ENCODE measurements at places on chromosomes 12 and 14.
A peak's percentile ranks its signal among the peaks of the same experiment; 100 is the strongest.

- no peak for DNase-seq
Observed at GRCh38 chr12:50187084-50187900, 20.1 kb upstream of the CERS5 start.

- DNase-seq, result no peak
Observed at GRCh38 chr12:56614627-56615026, 15.5 kb downstream of the BAZ2A start.

- DNase-seq, result no peak
Observed at GRCh38 chr12:54033106-54033979, 493 bp downstream of the HOXC5 start.

GRCh38 chr12:22880807-22881206 is 255.8 kb downstream of the ETNK1 start:
- no peak for DNase-seq

- no peak for DNase-seq
Observed at GRCh38 chr14:31884776-31885379, 192.2 kb upstream of the ARHGAP5 start.

- no peak for DNase-seq
Observed at GRCh38 chr12:40336573-40337199, 111.9 kb downstream of the LRRK2 start.

- no peak for DNase-seq
Observed at GRCh38 chr12:47967461-47968321, 4.3 kb downstream of the TMEM106C start.

- DNase-seq, result no peak
Observed at GRCh38 chr14:26811756-26812305, 214.0 kb upstream of the NOVA1 start.

- DNase-seq, result no peak
Observed at GRCh38 chr14:97888331-97888730, 1091.1 kb downstream of the VRK1 start.

- DNase-seq, result peak; percentile 29
Observed at GRCh38 chr12:116455540-116456329, 103.4 kb upstream of the MAP1LC3B2 start.

- no peak for DNase-seq
Observed at GRCh38 chr14:56195223-56195622, 77.0 kb downstream of the PELI2 start.

GRCh38 chr12:50569321-50569720 is 64.5 kb downstream of the DIP2B start:
- DNase-seq, result no peak

GRCh38 chr14:89508863-89509262 is 91.8 kb upstream of the FOXN3 start:
- no peak for DNase-seq

- DNase-seq, result no peak
Observed at GRCh38 chr12:18439541-18439940, 178.2 kb downstream of the PIK3C2G start.

DNA sequence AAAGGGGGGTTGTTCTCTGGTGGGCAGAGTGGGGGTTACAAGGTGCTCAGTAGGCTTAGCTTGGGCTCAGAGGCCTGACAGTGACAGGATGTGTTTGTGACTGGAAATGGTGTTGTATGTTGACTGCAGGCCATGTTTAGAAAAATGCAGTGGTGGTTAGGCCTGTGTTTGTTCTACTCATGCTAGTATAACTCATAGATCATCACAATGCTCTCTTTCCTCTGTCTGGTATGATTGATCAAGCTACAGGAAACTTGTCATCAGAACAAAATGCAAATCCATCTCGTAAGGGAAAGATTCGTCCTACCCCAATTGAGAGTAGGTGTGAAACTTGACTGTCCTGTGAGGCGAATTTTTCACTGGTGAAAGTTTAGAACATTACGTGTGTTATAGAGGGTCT is 11.8 kb downstream of the TPH2 start:
- DNase-seq, result no peak

- DNase-seq, result no peak
Observed at GRCh38 chr14:56905282-56905681, 95.0 kb upstream of the OTX2 start.

- no peak for DNase-seq
Observed at GRCh38 chr12:130367003-130367402, 29.3 kb downstream of the PIWIL1 start.

- peak; percentile 37 for DNase-seq
Observed at GRCh38 chr12:104733717-104734175, 224.3 kb downstream of the SLC41A2 start.

DNA sequence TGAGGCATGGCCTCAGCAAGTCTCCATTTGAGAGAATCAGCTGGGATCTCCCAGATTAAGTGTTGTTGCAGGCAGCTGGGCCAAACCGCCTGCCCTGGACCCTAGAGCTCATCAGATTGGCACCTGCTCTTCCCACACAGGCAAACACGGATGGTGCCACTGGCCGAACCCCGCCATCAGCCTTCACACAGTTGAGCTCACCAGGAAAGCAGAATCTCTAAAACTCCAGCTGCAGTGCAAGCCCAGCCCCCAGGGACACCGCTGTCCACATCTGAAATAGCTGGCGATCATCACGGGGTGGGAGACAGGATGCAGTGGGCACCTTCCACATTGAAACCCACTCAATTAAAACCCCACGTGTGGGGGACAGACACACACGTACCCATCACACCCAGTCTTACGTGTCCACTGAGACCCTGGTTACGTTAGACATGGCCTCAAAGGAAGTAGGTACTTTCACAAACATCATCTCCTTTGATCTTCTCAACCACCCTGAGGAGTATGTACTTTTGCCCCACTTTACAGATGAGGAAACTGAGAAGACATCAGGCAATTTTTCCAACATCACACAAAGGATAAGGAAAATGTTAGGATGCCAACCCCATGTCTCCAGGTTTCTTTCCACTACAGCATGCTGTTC is 88.8 kb downstream of the SINHCAF start:
- no peak for DNase-seq

DNA sequence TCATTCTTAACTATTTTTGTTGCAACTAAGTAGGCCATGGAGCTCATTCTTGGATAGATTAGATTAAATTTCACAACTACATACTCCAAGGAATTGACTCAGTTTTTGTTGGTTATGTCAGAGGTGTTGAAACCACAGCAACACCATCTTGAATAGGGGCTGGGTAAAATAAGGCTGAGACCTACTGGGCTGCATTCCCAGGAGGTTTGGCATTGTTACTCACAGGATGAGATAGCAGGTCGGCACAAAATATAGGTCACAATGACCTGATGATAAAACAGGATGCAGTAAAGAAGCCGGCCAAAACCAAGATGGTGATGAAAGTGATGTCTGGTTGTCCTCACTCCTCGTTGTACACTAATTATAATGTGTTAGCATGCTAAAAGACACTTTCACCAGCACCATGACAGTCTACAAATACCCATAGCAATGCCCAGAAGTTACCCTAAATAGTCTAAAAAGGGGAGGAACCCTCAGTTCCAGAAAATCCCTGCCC is 20.9 kb downstream of the DMAC2L start:
- no peak for DNase-seq

GRCh38 chr12:97681612-97682504 is 219.3 kb downstream of the RMST start:
- DNase-seq, result no peak

- DNase-seq, result no peak
Observed at GRCh38 chr12:63790608-63790945, 10.9 kb downstream of the RXYLT1 start.

- no peak for DNase-seq
Observed at GRCh38 chr14:32014057-32014456, 63.0 kb upstream of the ARHGAP5 start.

DNA sequence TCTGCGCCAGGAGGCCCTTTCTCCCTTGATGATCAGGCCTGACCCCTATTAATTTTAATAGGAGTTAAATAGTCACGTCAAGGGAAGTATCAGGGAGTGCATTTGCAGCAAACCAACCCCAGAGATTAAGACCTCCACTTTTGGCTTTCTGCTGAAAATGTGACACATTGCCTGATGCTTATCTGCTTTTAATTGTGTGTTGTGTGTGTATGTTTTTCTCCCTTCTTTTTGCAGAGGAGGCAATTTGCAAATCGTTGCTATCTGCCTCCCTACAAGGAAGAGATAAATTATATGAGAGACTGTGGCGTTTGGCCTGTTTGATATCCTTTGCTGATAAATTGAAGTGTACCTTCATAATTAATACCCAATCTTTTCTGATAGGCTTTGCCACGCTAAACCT is 822.9 kb downstream of the VRK1 start:
- DNase-seq, result peak; percentile 15

GRCh38 chr12:56205445-56205844 is 16.2 kb upstream of the SMARCC2 start:
- no peak for DNase-seq

DNA sequence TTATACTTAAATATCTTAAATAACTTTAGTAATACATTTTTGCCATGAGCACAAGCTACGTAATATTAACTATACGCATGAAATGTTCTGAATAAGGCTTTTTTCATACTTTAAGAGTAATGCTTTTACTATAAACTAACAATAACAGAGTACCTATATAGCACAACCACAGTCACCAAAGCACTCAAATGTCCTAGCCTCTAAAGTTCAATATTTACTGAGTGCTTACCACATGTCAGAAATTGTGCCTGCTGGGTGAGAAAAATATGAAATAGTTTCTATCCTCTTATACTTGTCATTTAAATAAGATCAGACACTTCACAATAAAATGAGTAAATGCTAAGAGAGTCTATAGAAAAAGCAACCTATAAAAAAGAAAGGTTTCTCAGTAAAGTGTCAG is 83.1 kb downstream of the SH2B3 start:
- DNase-seq, result no peak

GRCh38 chr14:92922883-92923743 is at the start of gene CHGA:
TSS of gene CHGA (plus strand) at chr14:92923150. CDS start at chr14:92923360, 210 bp downstream.
- DNase-seq, result peak; percentile 21

- no peak for DNase-seq
Observed at GRCh38 chr12:6549684-6550151, 6.1 kb downstream of the IFFO1 start.

GRCh38 chr12:89353823-89354611 is 1.7 kb upstream of the DUSP6 start:
- DNase-seq, result peak; percentile 71

DNA sequence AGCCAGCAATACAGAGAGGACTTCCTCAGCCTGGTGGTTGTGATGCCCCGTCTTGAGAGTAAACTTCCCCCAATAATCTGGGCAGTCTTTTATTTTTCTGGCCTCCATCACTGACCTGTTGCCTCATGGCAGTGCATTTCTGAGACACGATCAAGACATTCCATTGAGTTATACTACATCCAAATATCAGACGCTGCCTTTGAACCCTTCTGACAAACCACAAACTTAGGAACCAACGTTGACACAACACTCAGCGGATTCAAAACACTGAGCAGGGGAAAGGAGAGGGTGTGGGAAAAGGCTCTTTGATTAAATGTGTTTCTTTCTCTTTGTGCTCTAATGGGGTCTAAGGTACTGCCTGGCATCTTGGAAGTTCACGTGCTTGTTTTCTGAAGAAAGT is 100.7 kb upstream of the TBX5 start:
- DNase-seq, result no peak

DNA sequence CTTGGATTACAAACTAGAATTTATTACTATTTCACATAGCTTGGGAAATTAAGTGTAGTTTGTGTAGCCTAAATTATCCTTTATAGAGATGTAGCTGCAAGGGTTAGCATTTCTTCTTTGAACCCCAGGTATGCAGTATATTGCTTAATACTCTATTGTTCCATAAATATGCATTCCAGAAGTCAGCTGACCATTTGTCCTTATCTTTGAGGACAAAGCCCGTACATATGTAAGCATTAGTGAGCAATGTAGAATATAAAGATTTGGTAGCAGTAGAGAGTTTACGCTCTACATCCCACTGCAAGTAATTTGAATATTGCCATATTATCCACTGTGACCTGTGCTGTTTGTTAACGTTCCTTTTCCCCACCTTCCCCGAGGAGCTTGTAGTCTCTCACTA is 26.9 kb downstream of the PPM1A start:
- DNase-seq, result no peak

DNA sequence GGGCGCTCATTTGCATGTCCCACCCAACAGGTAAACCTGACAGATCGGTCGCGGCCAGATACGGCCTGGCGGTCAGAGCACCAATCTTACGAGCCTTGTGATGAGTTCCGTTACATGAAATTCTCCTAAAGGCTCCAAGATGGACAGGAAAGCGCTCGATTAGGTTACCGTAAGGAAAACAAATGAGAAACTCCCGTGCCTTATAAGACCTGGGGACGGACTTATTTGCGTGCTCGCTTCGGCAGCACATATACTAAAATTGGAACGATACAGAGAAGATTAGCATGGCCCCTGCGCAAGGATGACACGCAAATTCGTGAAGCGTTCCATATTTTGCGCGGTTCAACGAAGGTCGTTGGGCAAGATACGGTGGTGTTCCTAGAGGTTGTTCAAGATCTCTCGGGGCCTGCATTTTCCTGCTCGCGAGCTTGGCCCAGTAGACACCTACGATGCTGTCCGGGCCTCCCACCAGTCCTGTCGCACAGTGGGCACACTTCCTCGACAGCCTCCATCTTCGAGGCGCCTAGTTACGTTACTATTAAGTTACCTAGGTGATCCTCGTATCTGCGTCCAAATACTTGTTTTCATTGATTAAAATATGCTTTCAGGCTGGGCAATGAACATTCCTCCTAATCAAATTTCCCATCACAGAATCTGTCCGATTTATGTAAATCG is at the start of gene RNU6-7:
Gene RNU6-7 (plus strand): TSS at position 230 of the 675 bp plus-strand sequence.
- DNase-seq, result peak; percentile 66

DNA sequence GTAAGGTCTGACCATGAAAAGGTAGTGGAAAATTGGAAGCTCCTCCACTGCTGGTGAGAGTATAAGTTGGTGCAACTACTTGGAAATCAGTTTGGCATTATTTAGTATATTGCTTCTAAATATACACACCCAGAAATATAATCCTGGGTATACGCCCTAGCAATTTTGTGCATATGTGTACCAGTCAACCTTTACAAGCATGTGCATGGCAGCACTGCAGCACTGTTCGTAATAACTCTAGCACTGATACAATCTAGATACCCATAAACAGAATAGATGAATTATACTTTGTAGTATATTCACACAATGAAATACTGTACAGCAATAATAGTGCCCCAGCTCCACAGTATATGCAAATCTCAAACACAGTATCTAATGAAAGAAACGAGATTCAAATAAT is 265.9 kb downstream of the EMP1 start:
- no peak for DNase-seq

- DNase-seq, result no peak
Observed at GRCh38 chr12:96456265-96456974, 33.0 kb upstream of the CFAP54 start.

GRCh38 chr12:31346267-31346666 is 20.3 kb upstream of the SINHCAF start:
- DNase-seq, result no peak

DNA sequence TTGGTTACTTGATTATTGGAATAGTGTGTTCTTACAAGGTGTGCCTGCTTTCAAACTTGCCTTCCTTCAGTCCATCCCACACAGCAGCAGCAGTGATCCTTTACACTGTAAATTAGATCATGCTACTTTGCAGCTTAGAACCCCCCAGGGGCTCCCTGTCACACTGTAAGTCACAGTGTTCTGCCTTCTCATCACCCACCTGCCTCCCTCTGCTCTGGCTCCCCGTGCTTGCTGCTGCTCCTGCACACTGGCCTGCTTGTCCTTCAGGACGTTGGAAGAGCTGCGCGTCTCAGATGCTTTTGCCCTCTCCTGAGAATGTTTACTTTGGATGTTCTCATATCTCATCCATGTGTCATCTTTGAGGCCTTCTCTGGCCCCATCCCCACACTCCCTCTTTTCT is 27.3 kb downstream of the ZC3H14 start:
- no peak for DNase-seq

- DNase-seq, result no peak
Observed at GRCh38 chr12:59867055-59867454, 271.2 kb downstream of the SLC16A7 start.
